Stimulated activated CD8-positive, alpha-beta memory T cell treated with anti-CD3 and anti-CD28 coated beads, Interleukin-12 subunit alpha, Interleukin-12 subunit beta, amount 100 ng/mL, for 1 hour (primary cell): ENCODE measurements at places on chromosomes 4 and X.

DNA sequence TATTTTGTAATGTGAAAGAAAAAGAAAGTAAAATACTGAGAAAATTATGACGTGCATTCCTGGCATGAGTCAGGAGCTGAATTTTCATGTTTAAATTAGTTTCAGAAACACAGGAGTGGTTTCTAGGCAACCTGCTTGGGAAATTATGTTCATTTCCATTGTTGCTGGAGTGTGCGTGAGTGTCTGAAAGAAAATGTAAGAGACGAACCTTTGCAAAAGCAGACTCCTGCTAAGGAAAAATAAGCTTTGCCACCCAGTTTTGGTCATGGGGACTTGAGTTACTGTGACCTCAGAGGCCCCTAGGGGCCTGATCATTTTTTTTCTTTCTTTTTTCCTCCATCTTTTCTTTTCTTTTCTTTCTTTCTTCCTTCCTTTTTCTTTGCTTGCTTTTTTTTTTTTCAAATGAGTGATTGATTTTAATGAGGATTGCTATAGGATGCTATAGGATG, 18.8 kb upstream of the CHRNA9 start:
- no peak for DNase-seq

GRCh38 chrX:40570346-40571093, 10.2 kb upstream of the ATP6AP2 start:
- DNase-seq: no peak

GRCh38 chrX:134186362-134187121, 50.4 kb upstream of the CCDC160 start:
- DNase-seq: peak; percentile 20

DNA sequence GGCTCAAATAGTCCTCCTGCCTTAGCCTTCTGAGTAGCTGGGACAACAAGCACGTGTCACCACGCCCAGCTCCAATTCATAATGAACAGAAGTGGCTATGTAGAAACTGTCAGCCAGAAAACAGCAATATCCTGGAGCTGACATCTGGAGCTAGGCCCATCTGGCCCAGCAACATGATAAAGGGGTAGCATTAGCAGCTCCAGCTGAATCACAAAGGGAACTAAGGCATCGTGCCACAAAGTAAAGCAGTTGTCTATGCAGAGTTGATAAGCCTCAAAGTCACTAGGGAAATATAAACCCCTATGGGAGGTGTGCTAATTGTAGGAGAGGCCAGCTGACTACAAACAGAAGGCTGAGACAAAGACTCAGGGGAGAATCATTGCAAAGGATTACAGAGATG, 270.5 kb upstream of the GPC4 start:
- no peak for DNase-seq

GRCh38 chrX:74465424-74465823, 44.1 kb downstream of the SLC16A2 start:
- DNase-seq: no peak

- DNase-seq: no peak
Measured at GRCh38 chr4:161929956-161930355, 233.8 kb downstream of the FSTL5 start.

DNA sequence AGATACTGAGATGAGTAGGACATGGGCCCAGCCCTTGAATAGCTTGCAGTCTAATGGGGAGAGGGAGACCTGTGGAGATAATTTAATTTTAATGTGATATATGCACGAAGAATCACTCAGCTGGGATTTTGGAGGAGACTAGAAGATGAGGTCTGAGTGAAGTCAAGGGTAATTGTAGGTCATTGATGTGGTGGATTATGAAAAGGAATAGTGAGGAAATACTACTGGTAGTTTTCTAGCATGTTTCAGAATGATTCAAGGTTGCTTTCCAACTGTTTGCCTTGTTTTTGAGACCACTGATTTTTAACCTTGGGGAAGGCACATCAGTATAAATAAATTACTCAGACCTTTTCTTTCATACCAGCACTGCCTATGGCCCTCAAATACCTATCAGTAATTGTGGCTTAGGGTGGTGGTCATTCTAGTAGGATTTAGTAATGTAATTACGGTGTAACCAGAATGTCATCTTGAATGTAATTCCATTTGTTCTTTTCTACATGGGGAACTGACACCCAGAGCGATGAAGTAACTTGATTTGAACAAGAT, 25.6 kb downstream of the PTTG2 start:
- DNase-seq: no peak

DNA sequence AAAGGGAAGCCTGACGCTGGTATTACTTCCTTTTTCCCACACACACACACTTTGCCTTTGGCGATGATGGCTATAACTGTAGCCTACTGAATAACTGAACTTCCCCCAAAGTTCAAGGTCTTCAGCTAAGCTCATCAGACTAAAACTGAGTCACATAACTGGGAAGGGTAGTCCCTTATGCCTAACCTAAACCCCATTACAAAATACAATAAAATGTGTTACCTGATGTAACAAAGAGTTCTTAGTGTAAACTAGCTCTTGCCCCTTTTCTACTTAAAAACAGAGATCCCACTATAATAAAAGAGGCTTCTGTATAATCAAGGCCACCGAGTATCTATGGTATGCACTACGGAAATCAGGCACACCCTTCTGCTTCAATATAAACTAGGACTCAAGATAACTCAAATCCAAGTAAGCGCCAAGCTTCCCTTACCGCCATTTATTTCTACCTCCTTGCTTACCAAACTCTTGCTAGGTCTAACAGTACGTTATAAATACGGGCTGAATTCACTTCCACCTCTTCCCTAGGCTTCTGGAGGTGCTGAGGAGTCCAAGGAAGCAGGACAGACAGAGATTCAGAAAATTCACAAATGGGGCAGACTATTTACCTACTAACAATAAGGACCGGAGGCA, 2.4 kb downstream of the OTUD4 start:
- DNase-seq: no peak

DNA sequence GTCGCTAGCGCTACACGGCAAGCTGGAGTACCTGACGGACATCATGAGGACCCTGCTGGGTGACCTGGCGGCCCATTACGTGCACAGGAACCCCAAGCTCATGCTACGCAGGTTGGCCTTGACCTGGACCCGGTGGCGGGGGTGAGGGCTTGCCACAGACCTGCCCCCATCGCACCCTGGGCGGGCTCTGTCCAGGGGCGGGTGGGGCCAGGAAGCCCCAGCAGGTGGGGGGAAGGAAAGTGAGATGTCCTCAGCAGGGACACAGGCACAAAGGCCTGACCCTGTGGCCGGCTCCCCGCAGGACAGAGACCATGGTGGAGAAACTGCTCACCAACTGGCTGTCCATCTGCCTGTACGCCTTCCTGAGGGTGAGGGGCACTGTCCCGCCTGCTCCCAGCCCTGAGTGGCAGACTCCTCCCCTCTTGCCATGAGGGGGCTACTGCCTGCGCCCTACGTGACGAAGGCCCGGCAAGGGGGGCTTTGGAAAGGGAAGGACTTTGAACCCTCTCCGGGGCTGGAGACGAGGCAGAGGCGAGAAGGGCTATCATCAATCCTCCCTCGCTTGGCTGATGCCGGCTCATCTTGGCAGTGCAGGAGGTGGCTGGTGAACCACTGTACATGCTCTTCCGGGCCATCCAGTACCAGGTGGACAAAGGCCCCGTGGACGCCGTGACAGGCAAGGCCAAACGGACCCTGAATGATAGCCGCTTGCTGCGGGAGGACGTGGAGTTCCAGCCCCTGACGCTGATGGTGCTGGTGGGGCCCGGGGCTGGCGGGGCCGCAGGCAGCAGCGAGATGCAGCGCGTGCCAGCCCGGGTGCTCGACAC, 5.3 kb upstream of the SRPK3 start:
- no peak for DNase-seq

DNA sequence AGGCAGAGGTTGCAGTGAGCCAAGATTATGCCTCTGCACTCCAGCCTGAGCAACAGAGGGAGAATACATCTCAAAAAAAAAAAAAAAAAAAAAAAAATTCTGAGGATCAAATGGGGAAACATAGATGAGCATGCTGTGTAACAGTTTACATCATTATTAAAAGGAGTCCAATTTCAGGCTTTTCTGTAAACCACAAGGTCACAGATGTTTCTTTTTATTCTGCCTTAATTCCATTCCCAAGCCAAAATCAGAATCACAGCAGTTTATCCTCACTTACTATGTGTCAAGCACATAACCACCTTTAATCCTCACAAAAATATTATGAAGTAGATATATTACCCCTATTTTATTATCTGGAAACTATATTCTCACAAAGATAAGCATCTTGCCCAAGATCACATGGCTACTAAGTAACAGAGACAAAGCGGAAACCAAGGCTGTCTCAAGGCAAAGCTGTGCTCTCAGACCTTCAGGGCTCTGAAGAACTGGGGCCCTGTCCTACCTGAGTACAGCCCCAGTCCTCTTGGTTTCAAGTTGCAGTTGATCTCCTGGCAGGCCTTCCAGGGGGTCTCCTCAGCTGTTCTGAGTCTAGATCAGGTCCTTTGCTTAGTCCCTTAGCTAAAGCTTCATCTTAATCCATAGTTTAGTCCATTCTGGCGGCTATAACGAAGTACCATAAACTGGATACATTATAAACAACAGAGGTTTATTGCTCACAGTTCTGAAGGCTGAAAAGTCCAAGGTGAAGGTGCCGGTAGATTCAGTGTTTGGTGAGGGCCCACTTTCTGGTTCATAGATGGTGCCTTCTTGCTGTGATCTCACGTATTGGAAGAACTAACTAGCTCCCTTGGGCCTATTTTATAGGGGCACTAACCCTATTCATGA, 141.3 kb downstream of the PALLD start:
- DNase-seq: no peak

DNA sequence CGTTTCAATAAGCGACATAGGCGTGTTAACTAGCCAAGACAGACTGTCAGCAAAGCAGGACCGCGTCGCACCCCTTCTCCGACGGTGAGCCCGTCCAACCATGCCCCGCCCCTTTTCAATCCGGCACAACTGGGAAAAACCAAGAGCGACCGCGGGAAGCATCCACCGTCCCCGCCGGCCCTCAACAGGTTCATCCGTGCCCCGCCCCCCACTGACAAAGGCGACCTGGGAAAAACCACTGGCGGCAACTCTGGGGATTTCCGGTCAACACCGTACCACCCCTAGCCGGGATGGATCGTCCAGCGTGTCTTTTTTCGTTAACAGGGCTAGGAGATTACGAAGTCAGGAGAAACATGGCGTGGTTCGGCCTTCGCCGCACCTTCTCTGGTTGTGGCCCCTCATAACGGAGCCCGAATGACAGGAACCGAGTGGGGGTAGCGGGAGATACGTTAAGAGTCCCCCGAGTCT, 377 bp downstream of the TIMM17B start:
- no peak for DNase-seq

DNA sequence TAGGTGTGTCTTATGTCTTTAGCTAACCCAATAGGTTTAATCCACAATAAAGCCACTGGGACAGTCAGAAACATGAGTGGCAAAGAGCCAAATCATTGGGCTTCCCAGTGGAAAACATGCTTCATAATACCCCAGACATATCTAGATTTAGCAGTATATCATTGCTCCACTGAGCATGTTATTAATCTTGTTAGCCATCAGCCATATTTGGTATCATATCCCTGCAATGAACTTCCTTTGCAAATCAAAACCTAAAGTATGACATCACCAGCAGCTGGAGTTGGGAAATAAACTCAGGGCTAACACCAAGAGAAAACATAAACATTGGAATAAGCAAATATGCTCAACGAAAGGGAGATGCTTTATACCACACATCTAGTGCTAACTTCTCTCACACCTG, 280.8 kb upstream of the NOCT start:
- no peak for DNase-seq

DNA sequence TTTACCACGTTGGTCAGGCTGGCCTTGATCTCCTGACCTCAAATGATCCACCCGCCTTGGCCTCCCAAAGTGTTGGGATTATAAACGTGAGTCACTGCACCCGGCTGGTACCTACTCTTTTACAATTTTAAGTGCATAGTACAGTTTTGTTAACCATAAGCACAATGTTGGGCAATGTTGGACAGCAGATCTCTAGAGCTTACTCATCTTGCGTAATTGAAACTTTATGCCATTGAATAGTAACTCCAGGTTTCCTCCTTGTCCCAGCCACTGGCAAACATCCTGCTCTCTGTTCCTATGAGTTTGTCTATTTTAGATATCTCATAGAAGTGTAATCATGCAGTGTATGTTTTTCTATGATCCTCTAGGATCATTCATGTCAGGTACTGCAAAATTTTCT, 9.3 kb upstream of the CPE start:
- no peak for DNase-seq

DNA sequence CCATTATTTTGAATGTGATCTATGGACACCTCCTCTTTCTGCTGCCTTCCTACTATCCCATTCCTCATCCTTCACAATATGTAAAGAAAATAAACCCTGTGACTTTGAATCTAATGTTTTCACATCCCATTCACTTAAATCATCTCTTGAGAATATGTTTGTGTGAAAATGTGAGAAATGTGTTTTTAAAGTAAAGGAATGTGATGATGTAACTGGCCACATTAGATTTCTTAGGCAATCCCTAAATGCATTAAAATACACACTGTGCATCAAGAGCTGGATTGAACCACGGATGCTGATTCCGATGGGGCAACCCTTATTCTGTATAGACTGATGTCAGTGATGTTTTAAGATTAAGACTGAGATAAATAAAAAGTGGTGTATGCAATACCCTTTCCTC, 558.9 kb upstream of the TENM3 start:
- DNase-seq: no peak

GRCh38 chr4:36320117-36320896, 38.9 kb downstream of the DTHD1 start:
- no peak for DNase-seq

GRCh38 chr4:128538111-128538882, 250.7 kb upstream of the PGRMC2 start:
- DNase-seq: no peak

- no peak for DNase-seq
Measured at GRCh38 chrX:11908371-11908770, 150.3 kb downstream of the MSL3 start.

DNA sequence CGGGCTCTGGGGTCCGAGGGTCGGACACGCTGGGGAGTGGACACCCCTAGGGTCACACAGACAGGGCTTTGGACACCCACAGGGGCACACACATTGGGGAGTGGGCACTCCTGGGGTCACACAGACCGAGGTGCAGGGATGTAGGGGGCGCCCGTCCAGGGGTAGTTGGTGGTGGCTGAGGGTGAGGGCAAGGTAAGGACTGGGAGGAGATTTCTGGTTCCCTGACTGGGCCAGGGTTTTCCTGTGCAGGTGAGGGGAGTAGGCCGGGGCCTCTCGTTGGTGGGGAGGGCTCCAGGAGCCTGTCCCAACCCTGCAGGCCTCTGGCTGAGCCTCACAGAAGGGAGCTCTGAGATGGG, 21.9 kb upstream of the WDR45 start:
- no peak for DNase-seq
